ENCODE measurements at places on chromosomes 5 and 9. TPM values are rescaled to one million over a fixed set of nuclear protein-coding genes. Genes with fewer than 3 reads are reported as not detected.
A peak's percentile ranks its signal among the peaks of the same experiment; 100 is the strongest.

DNA sequence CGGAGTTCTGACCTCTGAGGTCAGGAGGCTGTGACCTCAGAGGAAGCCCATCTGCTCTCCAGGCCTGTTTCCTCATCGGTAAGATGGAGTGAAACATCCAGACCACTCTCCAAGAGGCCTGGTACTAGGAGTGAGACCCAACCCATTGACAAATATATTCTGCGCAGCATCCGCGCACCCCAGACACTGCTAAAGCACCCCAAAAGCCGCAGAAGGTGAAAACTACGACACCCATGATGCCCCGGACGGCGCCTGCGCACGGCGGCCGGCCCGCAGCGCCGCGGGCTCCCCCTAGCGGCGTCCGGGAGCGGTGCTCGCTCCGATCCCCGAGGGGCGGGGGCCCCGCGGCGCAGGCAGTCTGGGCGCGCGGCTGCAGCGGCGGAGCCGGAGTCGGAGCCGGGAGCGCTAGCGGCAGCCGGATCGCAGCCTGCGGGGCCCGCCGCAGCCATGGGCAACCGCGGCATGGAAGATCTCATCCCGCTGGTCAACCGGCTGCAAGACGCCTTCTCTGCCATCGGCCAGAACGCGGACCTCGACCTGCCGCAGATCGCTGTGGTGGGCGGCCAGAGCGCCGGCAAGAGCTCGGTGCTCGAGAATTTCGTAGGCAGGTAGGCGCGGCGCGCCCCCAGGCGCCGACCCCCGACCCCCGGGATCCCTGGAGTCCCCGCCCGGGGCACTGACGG is at the start of gene DNM1:
TSS of gene DNM1 (plus strand) at position 356 of the 683 bp plus-strand sequence. CDS start at position 448, 92 bp downstream.
- DNase-seq: peak; percentile 78

GRCh38 chr9:90974016-90974415 is 172.4 kb downstream of the SYK start:
- DNase-seq: no peak

DNA sequence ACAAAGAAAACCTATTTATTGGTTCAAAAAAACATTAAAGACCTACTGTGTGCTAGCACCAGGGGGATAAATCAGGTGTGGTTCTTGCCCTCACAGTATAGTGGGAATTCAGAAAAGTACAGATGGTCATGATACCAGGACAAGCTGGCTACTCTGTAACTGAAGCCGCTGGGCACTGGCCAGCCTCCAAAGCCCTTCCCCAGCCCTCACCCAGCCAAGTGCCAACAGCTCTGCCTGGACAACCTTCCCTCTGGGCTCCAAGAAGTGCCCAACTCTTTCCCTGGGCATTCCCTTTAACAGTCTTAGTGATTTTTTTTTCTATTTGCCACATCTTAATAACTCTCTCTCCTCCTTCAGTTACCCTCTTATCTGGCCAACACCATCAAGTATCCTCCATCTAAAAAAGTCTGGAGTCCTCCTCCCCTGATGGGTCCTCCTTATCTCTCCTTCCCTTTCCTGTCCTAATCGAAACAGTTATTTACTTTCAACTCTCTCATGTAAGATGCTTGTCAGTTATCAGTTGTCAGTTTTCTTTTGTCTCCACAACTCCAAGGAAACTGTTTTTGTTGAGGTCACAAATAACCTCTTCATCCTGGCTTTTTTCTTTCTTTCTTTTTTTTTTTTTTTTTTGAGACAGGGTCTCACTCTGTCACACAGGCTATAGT is 13.3 kb upstream of the SEPTIN8 start:
- DNase-seq: no peak

DNA sequence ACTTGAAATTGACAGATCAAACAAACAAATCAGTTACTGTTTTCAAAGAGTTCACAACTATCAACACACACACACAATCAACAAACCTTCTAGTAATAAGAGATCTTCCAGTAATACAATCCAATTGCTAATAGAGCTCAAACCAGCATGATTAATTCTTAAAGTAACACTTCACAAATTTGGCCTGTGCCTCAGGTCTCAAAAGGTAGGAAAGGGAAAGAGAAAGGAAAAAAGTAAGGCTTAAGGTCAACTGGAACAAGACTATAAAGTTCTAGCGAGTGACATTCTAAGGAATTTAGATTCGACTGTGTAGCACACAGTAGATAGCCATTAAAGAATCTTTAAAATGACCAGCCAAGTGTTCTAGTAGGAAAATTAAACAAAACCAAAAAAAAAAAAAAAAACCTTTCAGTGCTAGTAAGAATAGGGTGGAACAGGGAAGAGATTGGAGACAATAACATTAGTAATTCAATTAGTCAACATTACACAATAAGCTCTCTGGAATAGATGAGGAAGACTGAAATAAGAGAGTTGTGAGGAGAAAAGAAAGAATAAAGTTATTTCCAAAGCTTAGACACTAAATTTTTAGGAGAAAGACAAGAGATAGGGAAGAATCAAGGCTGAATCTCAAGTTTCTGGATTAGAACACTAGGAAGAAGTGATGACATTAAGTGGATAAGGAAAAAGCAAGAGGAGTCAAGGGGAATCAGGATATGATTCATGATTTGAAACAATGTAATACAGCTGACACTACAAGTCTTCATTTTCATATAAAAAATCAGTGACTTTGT is 86.1 kb downstream of the FBXL17 start:
- no peak for DNase-seq

DNA sequence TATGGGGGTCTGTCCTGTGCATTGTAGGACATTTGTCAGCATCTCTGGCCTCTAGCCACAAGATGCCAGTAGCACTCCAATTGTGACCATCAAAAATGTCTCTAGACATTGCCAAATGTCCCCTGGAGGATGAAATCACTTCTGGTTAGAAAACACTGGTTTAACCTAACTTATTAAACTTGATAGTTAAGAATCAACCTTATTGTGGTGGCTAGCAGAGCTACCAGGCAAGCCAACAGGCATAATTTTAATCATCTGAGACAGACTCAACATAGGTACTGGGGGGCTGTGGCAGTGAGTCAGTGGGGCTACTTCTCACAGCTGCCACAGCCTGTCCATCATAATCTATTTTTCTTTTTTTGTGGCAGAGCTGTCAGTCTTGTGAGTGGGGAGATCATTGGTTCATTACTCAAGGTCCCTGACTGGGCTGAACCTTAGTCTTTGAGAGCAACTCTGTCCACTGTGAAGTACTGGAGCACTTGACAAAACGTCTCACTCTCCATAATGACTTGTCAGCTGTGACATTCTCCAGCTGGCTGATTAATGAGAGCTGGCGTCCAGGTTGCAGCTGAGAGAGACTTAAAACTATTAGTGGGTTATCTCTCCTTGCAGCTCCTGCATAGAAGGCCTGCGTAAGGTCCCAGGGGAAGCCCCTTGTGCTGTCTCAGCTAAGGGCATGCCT is 107.9 kb downstream of the DCP2 start:
- DNase-seq: no peak

GRCh38 chr9:78348848-78349247 is 51.9 kb downstream of the PSAT1 start:
- DNase-seq: no peak

DNA sequence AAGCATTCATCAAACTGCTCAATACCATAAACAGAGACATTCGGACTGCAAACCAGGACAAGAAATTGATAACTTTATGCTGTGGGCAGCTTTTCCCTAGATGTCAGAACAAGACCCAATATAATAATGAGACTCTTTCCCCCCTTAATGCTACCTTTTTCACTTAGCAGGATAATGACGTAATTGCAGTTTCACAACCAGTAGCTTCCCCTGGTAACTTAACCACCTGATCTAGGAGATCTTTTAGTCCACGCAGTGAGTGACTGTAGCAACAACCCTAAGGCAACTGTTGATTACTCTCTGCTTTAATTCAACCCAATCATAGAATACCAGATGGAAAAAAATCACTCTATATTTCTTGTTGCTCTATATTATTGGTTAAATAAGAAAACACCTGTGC is 56.3 kb downstream of the APBA1 start:
- no peak for DNase-seq

AP3B1 gene
- 27.1 TPM for polyA plus RNA-seq

GRCh38 chr5:134625559-134625958 is 7.1 kb downstream of the SAR1B start:
- DNase-seq: no peak

- DNase-seq: no peak
These were observed 624.2 kb downstream of the MTRR start for GRCh38 chr5:8493176-8493575.

PTGDS gene
- 5.5 TPM for polyA plus RNA-seq

PDE6A gene
- not detected for polyA plus RNA-seq

DNA sequence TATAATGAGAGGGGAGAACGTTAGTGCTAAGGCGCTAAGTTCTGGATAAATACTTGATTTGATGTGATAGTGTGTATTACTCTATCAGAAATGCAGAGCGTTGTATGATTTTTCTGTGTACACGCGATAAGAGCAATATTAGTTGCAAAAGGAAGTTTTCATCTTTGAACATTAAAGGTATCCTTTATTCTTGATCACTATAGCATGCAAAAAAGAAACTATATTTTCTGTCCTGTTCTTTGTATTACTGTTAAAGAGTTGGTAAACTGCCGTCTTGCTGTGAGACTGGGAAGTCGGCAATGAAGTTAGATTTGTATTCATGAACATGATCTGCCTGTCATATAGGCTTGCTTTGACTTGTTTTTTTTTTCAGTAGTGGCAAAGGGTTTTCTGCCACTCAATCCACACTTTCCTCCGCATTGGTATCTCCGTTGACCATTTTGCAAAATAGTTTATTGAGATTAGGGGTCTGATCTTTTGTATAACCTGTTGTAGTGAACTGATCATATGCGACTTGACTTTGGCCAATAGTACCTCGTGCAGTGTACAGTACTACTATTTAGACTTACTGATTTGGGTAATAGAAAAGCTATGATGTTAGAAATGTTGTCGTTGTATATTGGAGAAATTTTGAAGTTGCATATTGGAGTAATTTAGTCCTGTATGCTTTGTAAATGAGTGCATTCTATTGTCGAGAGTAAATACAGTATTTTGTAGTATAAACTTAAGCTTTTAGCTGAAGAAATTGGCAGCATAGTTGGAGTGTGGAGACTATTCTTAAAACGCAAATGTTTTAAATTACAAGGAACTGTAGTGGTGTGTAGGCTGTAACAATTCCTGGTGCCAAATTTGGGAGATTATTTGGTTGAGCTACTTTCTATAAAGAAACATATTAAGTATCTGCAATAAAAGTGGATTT is 1.7 kb downstream of the DENND4C start:
- DNase-seq: no peak

DNA sequence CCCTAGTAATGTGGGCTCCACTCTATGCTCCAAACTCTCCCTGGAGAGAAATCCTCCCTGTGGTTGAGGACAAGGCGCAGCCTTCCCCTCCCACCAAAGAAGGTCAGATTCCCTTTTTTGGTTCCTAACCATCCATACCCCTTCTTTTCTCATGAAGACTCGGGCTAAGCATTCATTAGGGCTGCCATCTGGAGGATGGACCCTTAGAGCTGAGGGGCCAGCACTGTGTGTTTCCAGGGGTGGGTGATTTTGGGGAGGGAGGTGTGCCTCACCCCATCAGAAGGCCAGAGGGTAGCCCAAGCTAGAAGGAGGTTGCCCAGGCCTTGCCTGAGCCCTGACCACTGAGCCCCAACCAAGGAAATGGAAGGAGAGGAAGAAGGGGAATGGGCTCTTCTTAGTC is 36.8 kb downstream of the TGFBI start:
- no peak for DNase-seq

DNA sequence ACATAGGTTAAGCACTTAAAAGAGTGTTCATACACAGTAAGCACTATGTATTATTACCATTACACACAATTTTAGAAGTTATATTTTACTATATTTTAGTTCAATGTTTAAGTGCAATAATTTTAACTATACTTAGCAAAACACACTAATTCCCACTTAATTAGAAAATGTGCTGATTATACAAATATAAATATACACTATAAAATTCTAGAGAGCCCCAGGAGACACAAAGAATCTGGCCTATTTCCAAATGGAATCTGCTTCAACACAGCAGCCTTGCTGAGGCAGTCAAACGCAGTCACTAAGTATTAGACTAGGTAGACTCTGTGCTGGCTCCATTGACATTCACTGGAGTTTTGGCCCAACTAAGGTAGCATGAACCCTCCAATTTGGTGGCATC is 160.9 kb downstream of the CETN3 start:
- DNase-seq: no peak

DNA sequence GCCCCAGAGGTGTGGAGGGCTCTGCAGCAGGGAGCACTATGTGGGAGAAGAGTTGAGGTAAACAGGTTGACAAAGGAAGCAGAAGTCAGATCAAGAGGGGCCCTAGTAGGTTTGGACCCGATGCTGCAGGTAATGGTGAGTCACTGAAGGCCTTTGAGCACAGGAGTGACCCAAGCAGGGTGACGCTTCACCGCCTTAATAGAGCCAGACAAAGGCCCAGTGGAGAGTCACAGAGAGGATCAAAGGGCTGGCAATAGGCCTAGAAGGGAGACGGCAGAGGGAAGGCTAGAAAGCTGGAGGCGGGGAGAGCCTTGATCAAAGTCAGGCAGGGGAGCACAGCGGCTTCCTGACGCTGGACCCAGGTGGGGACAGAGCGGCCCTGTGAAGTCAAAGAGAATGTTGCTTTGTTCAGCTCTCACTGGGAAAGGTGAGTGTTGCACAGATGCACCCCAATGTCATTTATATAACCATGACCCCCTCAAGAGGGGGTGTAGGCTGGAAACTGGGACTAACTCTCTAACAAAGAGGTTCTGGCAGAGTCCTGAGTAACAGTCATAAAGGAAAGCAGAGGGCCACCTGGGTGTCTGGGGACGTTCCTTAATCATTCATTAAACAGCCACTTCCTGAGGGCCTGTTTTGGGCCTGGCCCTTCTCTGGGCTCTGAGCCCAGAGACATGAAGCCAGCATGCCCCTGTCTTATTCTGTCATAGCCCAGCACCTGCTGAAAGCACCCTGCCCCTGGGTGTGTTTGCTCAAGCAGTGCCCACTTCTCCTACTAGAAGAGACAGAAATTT is 9.8 kb upstream of the CPLX2 start:
- DNase-seq: no peak

DNA sequence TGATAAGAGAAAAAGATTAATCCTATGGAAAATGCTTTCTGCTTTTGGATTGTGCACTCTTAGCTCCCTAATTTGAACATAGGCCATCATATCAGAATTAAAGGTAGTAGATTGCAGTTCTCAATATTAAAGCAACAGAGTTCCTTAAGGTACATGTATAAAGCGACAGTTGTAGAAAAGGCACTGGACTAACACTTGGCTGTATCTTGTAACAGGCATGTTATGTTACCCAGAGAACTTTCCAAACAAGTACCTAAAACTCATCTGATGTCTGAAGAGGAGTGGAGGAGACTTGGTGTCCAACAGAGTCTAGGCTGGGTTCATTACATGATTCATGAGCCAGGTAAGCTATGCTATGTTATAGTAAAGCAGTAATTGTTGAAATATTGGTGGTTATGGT is 3.3 kb upstream of the SECISBP2 start:
- no peak for DNase-seq

ANP32B gene
- polyA plus RNA-seq: 91.0 TPM
